ENCODE measurements at places on chromosomes 7 and 10.
A peak's percentile ranks its signal among the peaks of the same experiment; 100 is the strongest.

GRCh38 chr7:96968981-96969380 is 36.4 kb upstream of the DLX6 start:
- no peak for DNase-seq

GRCh38 chr10:58066126-58066525 is 201.6 kb downstream of the IPMK start:
- no peak for DNase-seq

DNA sequence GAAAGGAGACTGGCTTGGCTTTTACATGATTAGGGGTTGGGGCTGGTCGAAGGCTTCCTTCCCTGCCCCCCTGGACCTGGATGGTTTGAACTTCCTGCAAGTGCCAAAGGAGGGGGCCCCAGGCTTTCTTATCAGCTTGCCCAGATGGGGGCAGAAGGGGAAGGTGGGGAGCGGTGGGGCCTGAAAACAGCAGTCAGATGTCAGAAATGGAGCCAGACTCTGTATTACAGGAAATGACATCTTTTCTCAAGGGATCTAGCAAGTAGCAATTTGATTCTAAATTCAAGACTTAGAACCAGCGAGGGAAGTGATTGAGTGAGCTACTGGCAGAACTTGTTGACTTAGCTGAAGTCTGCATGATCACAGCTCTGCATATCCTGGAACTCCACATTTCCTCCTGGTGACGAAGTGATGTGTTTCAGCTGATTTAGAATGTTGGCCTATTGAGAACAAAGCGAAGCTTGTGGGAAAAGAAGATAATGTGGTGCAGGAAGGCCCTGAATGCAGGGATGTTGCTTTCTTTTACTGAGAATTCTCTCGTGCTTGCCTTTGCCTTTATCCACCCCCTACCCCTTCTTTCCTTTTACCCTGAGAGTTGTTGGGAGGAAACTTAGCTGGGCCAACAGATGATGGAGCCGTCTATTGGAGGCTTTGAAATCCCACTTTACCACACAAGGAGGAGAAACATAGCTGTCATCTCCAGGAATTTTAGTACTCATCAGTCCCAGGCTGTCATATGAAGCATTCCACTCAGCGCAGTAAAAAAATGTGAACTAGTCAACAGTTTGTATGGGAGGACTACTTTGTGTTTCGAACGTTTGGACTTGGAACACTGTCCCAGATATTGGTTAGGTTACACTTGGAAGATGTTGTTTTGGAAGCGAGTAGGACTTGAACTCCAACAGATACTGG is 43.2 kb downstream of the CCNY start:
- peak; percentile 94 for DNase-seq

DNA sequence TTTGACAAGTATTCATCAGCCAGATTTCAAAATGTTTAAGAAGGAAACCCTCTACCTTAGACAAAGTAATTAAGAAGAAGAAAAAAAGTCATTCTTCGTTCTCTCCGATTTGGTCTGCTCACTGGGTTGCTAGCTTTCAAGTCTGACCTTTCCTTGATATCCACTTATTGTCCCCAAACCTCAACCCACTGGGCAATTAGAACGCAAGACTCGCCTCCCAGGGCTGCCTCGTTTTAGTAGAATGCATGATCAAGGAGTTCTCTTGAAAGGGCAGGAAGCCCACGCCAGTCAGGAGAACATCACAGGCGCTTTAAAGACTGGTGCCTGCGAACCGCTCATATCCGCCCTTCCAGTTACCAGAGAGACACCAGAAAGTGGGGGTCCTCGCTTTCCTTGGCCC is 637.7 kb downstream of the PARD3 start:
- DNase-seq, result no peak

DNA sequence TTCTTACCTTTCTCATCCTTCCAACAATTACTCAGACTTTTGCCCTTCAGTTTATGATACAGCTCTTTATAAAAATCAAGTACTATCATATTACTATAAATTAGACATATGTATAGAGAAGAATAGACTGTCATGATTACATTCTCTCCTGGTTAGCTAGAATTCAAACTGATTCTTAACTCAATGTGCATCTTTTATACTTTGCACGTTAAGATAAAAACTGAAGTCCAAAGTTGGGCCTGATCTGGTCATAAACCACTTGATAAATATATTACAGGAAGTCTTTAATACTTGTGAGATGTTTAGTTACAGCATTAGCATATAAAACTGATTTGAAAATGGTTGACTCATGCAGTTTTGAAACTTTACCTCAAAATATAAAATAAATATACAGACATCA is 2.6 kb downstream of the AGR3 start:
- DNase-seq, result no peak

GRCh38 chr7:117603627-117604026 is 123.8 kb downstream of the CFTR start:
- no peak for DNase-seq

DNA sequence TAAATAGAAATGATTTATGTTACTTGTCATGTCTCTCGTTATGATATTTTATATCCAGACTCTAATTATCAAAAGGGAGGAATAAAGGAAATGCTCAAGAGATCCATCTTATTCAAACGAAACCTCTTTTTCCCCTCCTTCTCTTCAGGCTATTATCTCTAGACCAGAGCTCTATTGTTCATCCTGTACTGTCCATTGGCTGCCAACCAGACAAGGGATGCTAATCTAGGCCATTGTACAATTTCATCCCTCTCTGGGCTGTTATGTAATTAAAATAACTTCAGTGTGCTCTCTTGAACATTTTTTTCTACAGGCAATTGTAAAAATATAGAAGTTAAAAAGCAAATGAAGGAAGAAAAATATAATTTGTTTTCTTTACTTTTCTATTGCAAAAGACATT is 220.4 kb downstream of the HDAC9 start:
- no peak for DNase-seq

DNA sequence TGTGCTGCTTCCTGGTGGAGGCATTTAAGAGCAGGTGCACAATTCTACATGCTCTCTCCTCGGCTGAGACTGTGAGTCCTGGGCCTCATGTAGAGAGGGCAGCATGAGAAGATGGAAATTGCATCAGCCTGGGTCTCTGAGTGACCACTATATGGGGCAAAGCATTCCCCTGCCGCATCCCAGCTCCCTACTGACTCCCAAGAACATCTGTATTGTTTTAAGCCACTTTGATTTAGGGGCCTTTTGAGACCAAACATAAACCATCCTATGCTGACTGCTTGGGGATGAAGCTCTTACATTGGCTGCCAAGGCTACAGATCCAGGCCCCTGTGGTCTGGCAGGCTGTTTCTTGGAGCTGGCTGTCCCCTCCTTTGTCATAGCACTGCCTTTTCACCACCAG is 101.3 kb upstream of the TBX20 start:
- no peak for DNase-seq

DNA sequence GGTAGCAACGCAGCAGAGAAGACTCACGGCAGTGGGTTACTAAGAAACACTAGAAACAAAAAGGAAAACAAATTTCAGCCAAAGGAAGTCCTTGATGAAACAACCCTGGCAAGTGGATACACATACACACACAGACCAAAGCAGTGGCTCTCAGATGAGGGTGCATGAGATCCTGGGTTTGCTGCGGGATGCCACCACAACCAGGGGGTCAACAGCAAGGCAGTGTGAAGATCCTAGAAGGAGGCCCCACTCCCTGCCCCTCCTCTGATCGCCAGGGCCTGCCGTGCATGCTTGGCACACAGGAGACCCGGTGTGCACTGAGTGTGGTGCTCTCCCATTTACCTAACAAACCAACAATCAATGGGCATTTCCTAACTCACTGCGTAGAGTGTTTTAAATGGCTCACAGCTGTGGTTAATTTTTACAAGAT is 252.3 kb upstream of the KLF14 start:
- no peak for DNase-seq

GRCh38 chr10:78634389-78634815 is 434.4 kb upstream of the ZMIZ1 start:
- no peak for DNase-seq

DNA sequence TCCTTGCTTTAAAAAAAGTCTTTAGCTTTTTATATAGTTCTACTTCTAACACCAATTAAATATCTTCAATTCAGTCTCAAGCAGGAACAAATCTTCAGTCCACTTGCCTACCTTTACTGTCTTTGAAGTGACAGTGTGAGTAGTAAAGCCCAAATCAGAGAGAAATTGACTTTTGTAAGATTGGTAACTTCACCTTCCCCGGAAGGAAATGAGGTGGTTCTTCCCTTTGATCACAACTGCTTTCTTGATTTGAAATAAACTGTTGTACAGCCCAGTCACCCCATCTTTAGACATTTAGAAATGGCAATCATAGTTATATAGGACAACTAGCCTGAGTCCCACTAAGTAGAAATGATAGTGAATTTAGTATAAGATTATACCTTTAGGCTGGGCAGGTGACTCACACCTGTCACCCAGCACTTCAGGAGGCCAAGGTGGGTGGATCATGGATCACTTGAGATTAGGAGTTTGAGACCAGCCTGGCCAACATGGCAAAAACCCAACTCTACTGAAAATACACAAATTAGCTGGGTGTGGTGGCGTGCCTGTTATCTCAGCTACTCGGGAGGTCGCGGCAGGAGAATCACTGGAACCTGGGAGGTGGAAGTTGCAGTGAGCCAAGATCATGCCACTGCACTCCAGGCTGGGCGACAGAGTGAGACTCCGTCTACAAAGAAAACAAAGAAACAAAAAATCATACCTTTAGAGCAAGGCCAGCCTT is 4.7 kb downstream of the FAS start:
- no peak for DNase-seq

GRCh38 chr7:91285696-91286355 is 21.6 kb downstream of the FZD1 start:
- no peak for DNase-seq

DNA sequence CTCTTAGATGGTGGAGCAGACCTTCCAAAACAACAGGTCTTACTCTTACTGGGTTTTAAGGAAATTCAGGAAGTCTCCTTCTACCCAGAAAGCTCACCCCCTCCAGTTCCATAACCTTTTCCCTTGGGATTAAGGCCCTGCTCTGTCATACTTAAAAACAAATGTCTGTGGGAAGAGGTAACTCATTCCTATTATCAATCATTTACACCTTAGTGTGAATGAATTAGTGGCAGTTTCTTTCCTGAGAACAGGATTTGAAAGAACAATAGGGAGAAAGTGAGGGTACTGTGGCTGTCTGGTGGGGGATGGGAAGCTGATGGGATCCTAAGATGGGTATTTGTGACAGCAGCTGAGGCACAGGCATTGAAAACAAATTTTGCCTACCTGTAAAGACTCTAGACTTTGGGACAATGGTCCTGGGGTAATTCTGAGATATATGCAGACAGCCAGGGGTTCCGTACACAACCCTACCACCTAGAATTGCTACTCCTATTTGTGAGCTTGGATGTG is 22.2 kb upstream of the PDLIM1 start:
- DNase-seq, result no peak

DNA sequence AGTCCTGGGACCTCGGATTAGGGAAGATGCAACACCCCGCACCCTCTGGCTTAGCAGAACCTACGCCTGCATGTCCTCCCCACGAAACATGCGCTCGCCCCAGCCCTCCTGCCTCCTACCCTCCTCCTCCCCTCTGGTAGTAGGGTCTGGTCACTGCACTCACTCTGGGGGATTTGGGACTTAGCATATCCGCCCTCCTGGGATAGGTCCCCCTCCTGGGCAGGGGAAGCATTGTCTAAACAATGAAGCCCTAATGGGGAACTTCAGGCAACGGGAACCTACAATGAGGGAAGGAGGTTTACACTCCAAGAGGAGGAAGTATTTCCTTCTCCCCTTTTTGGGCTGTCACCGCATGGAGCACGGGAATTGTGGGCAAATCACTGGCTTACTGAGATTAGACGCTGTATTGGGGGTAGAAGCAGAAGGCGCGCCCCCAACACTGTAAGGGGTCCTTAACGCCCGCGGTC is 892 bp downstream of the CRHR2 start:
- DNase-seq, result no peak

GRCh38 chr10:17038627-17039026 is 91.0 kb downstream of the CUBN start:
- no peak for DNase-seq

GRCh38 chr7:44448922-44449583 is 41.4 kb downstream of the NUDCD3 start:
- no peak for DNase-seq

DNA sequence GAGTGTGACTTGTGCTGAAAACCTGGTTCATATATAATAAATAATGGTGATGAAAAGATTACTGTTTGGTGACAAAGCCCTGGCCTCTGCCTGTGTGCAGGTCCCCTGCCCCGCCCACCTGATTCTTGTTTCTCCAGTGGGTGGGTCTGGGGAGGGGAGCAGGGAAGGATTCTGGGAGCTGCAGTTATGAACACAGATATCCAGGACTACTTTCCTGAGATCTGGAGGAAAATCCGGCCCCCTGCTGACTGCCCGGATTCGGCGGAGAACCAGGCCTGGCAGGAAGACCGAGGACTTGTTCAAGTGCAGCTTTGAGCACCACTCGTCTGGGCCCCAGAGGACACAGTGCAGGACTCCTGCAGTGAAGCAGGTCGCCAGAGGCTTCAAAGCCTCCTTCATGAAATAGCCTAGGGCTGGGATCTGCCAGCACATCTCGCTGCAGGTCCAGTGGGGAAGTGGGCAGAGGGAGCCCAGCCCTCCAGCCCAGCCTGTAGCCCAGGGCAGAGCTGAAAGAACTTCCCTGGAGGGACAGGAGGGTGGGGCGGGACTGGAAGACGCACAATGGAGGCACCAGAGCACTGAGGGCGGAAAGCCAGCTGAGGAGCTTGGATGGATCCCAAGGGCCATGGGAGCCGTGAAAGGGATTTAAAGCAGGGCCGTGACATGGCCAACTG is 7.0 kb downstream of the ATP6V0E2 start:
- DNase-seq, result no peak

DNA sequence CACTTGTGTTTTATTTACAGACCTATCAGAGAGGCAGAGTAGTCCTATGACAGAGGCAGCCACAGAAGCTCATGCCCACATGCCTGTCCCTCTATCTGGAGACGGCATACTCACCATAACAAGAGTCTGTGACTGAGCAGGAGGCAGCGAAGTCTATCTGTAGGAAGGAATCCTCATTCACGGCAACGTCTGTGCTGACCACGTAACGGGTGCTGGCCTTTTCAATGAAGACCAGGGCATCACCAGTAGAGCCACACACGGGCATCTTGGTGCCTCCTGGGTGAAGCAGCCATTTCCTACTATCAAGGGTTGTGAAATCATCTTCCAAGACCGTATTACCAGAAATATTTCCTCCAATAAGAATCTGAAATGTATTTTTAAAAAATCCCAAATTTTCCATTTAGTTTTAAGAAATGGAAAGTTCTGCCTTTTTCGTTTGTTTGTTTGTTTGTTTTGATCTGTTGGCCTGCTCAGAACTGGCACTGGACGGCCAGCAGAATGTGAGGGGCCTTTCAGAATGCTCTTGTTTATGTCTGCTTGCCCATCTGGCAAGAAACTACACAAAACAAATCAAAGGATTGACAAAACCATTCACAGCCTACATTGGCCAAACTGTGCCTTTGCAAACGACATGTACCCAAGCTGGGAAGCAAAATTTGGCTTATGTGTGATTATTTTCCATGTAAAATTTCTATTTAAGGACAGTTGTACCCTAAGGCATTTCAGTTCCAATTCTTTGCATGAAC is 93.1 kb upstream of the SLC26A5 start:
- no peak for DNase-seq

- DNase-seq, result no peak
These were observed 21.4 kb upstream of the MICALL2 start for GRCh38 chr7:1480670-1481069.
